ENCODE measurements at places on chromosomes 11 and 22.

DNA sequence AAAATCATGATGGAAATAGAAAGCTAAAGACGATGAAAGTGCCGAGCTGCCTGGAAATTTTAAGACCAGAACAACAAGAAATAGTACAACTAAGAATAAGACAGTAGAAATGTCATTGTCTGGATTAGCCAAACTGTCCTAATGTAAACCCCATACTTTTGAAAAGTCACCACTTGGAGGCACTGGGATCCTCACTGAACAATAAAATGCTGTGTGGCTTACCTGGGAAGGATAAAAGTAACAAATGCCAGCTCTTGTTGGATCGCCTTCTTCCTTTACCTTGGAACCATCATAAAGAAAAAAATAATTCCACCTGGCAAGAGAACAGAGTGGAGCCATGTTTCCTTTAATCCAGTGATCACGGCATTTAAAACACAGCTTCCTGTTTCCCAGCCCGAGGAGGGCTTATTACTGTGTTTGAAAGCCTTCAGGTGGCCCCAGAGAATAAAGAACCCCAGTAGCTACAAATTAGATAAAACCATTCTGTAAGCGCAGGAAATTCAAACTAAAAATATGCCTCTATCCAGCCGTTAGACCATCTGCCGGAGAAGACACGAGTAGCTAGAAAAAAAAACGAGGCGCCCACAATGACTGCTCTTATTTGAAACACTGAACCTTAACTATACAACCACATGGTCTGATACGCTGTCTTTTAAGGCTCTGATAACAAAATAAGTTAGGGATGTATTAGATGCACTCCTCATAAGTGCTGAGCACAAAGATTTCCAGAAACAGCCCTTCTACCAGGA, 4.4 kb downstream of the HPS4 start:
- no peak for DNase-seq

- peak; percentile 73 for DNase-seq
Observed at GRCh38 chr22:21796863-21797262, 61.3 kb upstream of the YPEL1 start.

- DNase-seq, result no peak
Observed at GRCh38 chr22:35804421-35804820, 86.7 kb downstream of the APOL5 start.

GRCh38 chr11:31419138-31419537, 49.5 kb downstream of the DNAJC24 start:
- no peak for DNase-seq

GRCh38 chr11:60221181-60221580, 21.8 kb downstream of the MS4A4E start:
- DNase-seq, result no peak

- no peak for DNase-seq
Observed at GRCh38 chr11:113240790-113241635, 73.4 kb upstream of the TTC12 start.

- peak; percentile 19 for DNase-seq
Observed at GRCh38 chr11:70397336-70397982, 870 bp upstream of the CTTN start.

DNA sequence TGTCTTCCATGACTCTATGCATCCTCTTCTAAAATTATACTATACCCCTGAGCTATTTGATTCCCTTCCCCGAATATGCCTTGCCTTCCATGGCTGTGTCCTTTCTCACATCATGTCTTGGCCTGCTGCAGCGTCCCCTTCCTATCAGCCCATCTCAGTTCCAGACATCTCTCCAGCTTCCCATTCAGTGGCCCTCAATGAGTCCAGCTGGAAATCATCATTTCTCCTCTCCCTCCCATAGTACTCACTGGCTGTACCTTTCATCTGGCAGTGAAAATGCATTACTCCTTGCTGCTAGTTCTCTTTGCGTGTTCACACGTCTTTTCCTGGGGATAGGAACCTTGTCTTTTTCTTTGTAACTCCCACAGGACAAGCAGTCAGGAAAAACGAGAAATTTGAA, 486.8 kb downstream of the NTM start:
- DNase-seq, result no peak

GRCh38 chr11:3738241-3738640, 59.1 kb downstream of the NUP98 start:
- no peak for DNase-seq
